Bone marrow (tissue), 2 donors: ENCODE measurements at places on chromosomes 2 and 18.

DNA sequence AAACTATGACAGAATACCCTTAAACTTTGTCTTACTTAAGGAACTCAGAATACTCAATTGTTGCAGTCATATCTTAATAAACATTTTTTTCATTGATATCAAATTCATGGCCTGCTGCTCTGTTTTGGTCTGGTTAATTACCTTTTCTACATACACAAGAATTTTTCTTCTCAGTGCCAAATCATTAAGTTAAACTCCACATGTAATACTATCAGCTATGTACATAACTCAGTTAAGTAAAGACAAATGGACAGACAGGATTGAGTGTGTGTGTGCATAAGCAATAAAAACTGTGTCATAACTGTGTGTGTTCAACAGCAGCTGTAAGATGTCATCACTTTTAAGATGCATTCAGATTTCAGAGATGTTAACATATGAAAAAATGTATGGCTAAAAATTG, 34.4 kb downstream of the VRK2 start:
- no peak for DNase-seq

DNA sequence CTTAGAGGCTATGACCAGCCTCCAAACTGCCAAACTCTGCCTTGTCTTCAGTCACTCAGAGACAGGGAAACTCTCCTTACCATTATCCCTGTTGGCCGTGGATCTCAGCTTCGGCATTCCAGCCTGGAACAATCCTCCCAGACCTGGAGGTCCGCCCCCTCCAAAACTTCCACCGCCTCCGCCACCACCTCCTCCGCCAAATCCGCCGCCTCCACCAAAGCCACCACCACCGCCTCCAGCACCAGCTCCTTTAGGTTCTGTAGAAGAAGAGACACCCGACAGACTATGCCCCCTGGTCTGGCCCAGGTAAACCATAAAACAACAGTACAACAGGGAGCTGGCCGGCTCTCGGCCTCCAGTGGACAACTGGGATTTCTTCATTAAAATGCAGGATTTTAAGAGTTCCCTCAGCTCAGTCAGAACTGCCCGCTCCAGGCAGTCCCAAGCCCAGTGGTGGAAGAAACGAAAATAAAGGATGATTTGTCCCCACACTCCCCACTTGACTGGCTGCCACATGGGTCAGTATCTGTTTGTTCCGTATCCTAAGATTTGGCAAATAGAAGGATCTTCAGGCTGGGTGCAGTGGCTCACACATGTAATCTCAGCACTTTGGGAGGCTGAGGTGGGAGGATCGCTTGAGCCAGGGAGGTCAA, 22.4 kb downstream of the WIPF1 start:
- no peak for DNase-seq

DNA sequence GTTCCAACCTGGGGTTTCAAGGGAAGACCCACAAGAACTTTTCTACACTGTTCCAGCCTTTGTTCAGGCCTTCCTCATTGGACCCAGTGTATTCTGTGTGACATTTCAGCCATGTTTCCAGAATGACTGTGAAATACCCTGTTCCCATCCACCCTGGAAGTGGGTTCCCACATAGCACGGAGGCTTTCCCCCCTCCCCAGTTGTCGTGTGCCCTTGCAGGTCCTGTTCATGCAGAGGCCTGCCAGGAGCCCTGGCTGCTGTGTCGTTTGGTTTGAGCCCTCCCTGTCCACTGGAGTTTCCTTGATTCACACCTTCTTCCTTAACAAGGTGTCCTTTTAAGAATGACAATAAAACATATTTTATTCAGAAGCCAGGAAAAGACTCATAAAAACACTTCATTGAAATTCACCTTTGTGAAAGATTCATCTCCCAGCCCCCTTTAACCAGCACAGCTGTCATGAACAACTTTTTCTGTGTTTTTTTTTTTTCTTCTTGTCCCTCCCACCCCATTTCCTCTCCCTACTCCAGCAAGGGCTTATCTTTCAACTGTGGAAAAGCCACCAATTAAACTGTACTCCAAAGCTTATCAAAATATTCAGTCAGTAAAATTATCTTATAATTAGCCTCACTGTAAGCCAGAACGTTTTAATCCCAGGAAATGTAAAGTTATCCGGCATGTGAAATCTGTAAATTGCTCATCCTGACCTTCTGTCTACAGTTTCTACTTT, 106.4 kb downstream of the ACOXL start:
- no peak for DNase-seq

DNA sequence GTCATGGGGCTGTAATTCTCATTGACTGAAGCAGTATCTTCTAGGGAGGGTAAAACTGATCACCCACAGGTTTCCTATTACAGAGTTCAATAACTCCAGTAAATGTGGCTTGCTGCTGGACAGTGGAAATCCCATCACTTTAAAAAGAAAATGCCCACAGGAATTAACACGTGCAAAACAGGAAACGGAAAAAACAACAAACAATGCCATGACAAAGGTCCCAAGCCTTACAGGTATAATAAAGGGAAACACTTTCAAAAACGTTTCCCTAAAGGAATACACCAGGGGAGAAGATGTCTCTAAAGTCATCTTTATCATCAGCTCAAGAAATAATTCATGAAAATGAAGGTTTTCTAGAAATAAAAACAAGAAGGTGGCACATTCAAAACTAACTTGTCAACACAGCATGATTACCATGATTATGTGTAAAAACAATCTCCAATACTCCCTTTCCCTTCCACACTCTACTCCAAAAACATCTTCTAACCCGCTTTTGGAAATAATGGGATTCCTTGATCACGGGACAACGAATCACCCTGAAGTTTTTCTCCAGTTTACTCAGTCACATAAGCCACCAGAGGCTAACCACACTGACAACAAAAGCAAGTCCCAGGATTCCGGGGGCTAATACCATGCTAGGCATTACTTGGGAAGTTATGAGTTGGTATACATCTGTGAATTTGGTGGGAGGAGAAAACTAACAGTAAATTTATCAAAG, 167.9 kb downstream of the TCF4 start:
- peak; percentile 32 for DNase-seq

DNA sequence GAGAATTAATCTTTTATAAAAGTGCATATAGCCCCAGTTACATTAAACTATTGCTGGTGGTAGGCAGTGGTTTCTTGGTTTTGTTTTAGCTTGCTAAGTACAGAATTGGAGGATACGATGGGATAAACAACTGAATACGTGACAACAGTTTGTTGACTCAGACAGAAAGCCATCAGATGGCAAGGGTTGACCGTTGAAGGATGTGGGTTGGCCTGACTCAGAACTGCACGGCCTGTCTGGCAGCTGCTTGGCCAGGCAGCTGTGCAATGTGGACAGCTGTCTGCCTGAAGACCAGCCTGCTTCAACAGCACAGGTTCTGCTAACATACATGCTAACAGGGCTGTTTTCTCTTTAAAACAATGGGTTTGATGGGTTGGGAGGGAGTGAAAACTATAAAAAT, 46.6 kb downstream of the PRKRA start:
- peak; percentile 81 for DNase-seq
